GM23248 (cell line): ENCODE measurements at places on chromosomes 1 and 21.

GRCh38 chr21:38243732-38244406, 12.9 kb upstream of the KCNJ15 start:
- DNase-seq: no peak

GRCh38 chr1:237799762-237800474, 90.8 kb downstream of the ZP4 start:
- peak; percentile 20 for DNase-seq

DNA sequence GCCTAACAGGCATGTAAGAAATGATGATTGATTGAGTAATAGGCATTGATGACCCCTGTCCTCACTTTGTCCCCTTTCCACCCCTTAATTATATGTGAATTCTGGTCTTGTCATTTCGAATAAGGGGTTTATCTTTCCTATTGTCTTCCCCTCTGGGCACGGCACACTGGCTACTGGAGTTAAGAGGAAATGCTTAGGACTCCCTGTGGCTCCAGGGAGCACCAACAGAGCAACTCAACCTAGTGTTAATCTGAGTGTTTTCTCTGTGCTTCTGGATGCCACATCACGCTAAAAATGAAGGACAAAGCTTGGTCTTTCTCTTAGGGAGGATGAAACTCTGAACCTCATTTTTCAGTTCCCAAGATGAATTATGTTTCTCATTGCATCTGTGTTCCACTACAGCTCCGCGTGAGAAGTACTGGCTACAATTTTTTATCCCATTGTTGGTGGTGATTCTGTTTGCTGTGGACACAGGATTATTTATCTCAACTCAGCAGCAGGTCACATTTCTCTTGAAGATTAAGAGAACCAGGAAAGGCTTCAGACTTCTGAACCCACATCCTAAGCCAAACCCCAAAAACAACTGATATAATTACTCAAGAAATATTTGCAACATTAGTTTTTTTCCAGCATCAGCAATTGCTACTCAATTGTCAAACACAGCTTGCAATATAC, 5.3 kb downstream of the FCER1A start:
- no peak for DNase-seq

- DNase-seq: no peak
Measured at GRCh38 chr1:54359393-54360162, 46.6 kb downstream of the SSBP3 start.

GRCh38 chr1:54117815-54118563, 34.8 kb downstream of the CDCP2 start:
- peak; percentile 51 for DNase-seq

DNA sequence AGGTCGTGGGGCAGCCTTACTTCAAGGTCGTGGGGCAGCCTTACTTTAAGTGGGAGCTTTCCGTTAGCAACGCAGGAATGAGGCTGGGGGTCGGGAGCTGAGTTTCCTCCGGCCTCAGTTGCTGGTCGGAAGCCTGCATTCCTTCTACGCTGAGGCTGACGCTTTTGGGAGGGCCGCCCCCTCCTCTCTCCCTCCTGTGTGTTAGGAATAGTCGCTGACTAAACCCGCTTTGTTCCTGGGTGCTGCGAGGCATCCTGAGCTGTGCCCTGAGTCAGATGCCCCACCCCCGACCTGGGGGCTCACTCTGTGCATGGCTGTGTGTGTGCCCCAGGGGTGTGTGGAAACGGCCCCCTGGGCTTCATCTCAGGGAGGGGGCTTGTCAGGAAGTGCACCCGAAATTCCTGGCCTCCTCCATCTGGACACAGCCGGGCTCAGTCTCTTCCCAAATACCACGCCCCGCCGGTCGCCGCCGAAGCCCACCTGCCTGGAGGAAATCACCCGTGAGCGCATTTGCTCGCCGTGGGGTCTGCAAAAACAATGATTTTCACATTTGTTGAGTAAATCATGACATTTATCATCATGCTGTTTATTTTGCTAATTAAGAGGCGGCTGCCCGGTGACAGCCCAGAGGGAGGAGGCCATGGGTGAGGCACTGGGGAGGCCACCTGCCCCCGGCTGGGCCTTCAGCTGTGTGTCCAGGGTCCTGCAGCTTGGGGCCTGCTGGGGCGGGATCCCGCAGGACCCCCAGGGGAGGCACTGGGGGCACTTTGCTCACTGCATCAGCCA, 121.4 kb downstream of the PRDM16 start:
- no peak for DNase-seq

DNA sequence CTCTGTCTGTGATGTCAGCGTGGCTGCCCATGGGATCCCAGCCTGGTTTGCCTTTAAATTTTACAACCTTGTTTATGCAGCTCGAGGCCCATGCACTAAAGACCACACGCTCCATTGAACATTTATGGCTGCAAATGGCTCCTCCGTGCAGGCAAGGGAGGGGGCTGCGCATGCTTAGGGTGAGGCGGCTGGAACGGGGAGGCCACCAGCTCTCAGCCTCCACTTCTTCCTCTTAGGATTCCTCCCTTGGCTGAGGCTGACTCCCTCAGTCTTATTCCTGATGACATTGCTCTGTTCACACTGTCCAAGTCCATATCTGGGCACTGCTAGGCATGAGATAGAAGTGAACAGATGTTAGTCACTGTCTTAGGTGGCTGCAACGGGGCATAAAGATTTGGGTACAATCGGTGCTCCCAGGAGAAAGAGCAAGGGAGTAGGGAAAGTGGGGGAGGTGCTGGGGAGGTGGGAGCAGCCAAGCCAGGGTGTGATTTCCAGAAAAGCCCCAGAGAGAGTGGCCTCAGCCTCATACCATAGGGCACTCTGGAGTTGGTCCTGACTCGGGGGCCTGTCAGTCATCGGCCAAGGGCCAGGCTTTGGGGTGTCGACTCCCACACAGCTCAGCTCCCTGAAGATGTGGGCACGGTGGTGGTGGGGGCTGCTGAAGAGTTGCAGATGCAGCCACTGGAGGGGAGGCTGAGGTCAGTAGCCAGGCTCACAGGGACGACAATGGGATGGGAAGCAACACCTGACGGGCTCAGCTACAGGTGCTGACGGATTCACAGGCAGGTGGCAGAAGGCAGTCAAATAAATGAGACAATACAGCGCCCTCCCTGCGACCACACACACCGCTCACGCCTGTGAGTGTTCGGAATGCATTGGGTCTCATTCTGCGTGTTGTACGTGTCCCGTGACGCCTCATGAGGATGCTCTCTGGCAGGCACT, 37.3 kb upstream of the ACTL8 start:
- DNase-seq: no peak

DNA sequence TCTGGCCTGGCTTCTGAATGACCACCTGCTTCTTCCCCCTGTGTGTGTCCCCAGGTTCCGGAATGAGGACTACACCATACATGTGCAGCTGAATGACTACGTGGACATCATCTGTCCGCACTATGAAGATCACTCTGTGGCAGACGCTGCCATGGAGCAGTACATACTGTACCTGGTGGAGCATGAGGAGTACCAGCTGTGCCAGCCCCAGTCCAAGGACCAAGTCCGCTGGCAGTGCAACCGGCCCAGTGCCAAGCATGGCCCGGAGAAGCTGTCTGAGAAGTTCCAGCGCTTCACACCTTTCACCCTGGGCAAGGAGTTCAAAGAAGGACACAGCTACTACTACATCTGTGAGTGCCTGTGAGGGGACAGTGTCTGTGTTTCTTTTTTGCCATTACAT, 3.6 kb downstream of the EFNA1 start:
- DNase-seq: no peak

GRCh38 chr1:199553104-199553503, 474.4 kb upstream of the NR5A2 start:
- no peak for DNase-seq

DNA sequence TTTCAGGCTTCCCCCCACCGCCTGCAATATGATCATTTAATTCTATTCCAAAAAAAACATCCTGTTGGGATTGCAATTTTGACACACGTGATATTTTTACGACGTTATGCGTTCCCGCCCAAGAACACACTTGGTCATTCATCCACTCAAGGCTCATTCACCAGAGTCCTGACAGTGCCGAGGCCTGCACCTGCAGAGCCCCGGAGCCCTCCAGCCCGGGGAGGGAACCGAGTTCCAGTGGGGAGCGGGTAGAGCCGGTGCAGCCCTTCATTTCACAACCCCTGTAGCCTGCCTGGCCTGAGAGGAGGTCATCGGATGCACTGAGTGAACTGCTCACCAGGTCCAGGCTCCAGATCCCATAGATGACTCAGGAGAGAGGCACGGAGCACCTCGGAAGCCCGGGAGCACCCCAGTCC, 156.0 kb upstream of the BACE2 start:
- DNase-seq: no peak

GRCh38 chr1:223811634-223812101, 34.1 kb downstream of the TP53BP2 start:
- peak; percentile 65 for DNase-seq

DNA sequence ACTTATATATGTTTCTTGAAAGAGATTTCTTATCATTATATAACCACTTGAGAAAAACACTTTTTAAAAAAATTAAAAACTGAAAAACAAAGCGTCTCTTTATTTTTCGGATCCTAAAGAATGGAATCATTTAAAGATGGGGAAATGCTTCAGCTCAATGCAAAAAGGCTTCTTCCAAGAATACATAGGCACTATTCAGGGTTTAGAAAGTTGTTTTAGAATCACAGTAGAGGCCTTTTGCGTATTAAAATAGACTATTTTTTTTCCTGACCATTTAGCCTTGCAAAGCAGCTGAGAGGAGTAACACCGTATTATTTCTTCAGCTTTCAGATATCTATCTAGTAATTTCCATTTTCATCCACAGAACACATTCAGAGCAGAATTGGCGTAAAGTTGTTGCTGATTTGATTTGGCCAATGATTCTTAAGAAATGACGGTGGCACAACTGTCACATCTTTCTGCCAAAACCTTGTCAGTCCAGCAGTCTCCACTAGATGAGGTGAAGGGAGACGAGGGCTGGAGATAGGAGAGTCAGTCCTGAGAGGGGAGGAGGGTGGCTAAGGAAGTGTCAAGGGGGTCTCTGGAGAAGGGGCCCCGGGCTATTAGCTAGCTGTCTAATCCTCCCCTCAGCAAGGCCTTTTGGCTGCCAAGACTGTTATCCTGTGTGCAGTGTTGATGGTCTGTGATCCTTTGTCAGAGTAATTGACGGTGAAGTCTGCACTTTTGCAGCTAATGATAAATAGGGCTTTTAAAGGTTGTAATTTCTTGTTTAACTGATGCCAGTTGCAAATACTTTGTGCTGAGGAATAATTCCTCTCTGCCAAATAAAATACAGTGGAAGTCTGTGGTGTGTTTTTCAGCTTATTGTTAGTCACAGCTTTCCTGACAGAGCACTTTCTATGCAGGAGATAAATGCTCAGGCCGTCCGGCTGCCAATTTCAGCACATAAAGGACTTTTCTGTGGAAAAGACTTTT, 34.7 kb downstream of the PRRX1 start:
- peak; percentile 87 for DNase-seq

DNA sequence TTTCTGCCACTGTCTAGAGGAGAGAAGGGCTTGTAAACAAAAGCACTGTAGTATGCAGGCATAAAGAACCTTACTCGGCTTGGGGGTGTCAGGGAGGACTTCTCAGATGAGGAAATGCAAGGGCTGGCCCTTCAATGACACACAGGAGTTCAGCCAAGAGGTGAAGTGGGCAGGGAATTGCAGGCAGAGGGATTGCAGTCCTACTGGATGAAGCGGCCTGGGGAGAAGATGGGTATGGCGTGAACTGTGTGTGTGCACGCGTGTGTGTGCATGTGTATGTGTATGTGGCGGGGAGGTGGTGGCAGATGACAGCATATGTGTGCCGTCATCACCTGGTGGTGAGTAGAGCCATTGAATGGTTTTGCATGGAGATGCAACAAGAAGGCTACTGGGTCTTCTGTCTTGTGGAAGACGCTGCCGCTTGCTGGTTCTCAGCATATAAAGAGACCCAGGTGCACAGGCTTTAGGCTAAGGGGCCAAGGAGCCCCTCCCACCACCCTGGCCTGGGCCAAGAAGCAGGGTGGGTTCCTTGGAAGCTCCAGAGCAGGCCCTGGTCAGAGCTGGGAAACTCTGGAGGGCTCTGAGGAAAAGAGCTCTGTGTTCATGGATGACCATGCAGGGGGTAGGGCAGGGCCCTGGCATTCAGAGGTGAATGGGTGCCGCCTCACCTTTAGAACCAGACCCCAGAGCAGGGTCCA, 4.1 kb upstream of the EPS8L3 start:
- DNase-seq: no peak

DNA sequence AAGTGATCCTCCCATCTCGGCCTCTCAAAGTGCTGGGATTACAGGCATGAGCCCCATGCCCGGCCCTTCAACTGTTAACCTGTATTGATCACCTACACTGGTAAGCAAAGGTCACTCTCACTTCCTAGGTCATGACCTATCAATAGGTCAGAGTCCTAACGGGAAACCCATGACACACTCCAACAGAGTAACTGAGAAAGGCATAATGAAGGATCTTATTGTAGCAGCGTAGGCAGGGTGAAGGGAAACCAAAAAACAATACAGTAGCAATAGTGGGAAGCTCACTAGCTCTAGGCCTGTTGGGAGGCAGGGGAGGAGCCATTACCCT, 19.5 kb upstream of the IFNAR1 start:
- no peak for DNase-seq

- DNase-seq: no peak
Measured at GRCh38 chr1:217012659-217013058, 289.4 kb upstream of the ESRRG start.

DNA sequence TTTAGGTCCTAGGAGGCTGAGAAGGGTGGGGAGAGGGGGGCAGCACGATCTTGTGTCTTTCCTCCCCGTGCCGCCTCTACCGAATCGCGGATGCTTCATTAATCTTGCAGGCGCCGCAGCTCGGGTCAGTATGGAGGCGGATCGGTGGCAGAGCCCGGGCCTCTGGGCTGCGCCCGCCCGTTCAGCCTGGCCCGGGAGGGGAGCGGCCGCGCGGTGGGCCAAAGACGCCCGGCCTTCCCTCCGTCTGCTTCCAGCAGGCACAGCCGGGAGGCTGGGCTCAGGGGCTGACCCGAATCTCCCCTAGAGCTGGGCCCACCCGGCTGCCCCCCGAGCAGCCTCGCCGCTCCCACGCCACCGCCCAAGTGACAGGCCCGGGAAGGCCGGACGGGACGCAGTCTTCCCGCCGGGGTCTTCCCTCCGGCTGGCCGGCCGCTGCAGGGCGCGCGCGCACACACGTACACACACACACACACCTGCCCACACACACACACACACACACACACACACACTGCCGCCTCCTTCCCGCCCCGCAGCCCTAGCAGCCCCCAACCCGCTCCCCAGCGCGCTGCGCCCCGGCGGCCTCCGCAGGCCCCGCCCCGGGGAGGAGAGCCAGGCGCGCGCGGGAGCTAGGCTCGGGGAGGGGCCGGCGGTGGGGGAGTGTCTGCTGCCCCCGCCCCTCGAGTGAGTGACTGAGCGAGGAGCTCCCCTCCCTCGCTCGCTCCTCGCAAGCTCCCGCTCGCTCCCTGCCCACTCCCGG, at the start of gene C1orf21:
Gene C1orf21 (plus strand): TSS at position 718 of the 757 bp plus-strand sequence. CDS start 90,481 bp downstream, outside the sequence.
- DNase-seq: peak; percentile 93

DNA sequence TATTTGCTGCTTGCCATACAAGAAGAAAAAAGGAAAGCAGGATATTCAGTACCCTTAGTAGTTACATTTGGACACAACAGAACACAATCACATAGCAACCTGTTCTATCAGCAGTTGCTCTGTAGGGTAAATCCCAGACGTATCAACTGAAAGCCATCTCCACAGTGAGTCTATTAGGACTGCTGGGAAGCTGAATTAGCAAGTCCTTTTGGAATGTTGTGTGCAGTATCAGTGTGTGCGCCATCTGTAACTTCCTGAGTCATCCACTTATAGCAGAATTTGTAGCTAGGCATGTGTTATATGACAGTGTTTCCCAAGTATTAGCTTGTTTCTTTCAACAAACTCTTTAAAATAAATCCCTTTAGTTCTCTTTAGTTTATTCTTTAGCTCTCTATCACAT, 21.3 kb downstream of the CCDC30 start:
- DNase-seq: peak; percentile 94
